ENCODE measurements at places on chromosomes 5 and 9.

- DNase-seq, result no peak
- H3K4me1 ChIP-seq, result no peaks in the 10 kb centered on the region
- no peaks in the 10 kb centered on the region for H3K36me3 ChIP-seq
- no peak overlapping the region for H3K27ac ChIP-seq
- no peak overlapping the region for H3K4me3 ChIP-seq
Observed at GRCh38 chr5:5342784-5343183, 79.7 kb upstream of the ICE1 start.

DNA sequence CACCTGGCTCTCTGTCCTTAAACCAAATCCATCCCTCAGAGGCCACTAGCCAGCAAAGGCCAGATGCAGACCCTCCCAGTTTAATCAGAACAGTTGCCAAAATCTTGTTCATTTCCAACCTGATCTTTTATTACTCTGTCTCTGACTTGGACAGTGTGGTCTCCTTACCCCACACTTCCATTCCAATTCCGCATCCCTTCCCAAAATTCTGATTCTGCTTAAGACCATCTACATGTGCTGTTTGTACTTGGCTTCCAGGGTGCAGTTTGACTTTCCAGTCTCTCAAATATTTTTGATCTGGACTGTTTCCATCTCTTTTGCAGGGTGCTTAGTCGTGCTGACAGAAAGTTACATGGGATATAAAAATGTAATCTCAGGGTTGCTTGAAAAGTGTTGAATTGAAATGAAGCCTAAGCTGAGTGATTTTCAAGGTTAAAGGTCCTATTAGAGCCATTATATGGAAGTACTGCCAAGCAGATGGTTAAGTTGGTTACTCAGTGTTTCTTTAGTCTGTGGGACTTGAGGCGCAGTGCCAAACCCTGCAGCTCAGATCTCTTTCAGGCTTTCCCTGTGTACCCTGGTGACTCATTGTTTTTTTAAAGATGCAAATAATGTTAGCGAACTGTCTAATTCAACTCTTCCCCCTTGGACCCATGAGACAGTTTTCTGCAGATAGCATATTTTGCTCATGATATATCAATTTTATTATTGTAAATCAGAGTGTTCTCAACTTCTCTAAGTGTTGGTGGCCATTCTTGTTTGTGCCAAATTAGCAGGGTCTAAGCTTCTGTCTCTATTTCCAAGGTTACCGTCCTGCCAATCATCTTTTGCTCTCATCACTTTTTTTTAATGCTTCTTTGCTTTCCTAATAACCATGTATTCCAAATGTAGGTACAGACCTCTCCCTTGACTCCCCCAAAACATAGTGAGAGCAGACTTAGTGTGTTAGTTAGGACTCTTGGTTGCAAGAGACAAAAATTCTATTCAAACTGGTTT is 18.2 kb upstream of the DCP2 start:
- no peak overlapping the region for H3K4me3 ChIP-seq
- DNase-seq, result no peak
- H3K27ac ChIP-seq, result peak overlapping the region; percentile 23
- H3K27me3 ChIP-seq, result no peaks in the 10 kb centered on the region
- no peaks in the 10 kb centered on the region for H3K36me3 ChIP-seq
- peaks cover 15% of the 10 kb centered on the region for H3K4me1 ChIP-seq

GRCh38 chr9:89473762-89474469 is 24.0 kb downstream of the SEMA4D start:
- H3K4me1 ChIP-seq, result peaks cover 13% of the 10 kb centered on the region
- H3K27ac ChIP-seq, result no peak overlapping the region
- no peak overlapping the region for H3K4me3 ChIP-seq

DNA sequence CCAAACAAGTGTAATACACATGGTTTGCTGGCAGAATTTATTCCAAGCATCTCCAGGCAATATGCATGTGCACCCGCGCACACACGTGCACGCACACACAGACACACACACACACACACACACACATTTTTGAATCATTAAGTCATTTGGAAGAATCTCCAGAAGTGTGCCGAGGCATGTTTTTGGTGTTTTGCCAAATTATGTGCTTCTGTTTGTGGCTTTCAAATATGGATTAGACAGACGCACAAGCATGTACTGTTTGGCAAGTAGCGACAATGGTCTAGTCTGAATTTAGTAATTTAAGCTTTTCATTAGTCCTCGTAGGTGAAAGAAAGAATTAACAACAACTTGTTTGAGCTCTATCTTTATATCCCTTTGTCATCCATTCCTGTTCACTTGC is 36.7 kb downstream of the NFIB start:
- H3K4me3 ChIP-seq, result no peak overlapping the region
- no peaks in the 10 kb centered on the region for H3K36me3 ChIP-seq
- no peak overlapping the region for H3K27ac ChIP-seq
- H3K4me1 ChIP-seq, result peaks cover 35% of the 10 kb centered on the region

- H3K27ac ChIP-seq, result no peak overlapping the region
- H3K4me1 ChIP-seq, result no peaks in the 10 kb centered on the region
- no peaks in the 10 kb centered on the region for H3K36me3 ChIP-seq
- DNase-seq, result no peak
- no peaks in the 10 kb centered on the region for H3K27me3 ChIP-seq
Observed at GRCh38 chr5:37811866-37812265, 28.0 kb downstream of the GDNF start.

DNA sequence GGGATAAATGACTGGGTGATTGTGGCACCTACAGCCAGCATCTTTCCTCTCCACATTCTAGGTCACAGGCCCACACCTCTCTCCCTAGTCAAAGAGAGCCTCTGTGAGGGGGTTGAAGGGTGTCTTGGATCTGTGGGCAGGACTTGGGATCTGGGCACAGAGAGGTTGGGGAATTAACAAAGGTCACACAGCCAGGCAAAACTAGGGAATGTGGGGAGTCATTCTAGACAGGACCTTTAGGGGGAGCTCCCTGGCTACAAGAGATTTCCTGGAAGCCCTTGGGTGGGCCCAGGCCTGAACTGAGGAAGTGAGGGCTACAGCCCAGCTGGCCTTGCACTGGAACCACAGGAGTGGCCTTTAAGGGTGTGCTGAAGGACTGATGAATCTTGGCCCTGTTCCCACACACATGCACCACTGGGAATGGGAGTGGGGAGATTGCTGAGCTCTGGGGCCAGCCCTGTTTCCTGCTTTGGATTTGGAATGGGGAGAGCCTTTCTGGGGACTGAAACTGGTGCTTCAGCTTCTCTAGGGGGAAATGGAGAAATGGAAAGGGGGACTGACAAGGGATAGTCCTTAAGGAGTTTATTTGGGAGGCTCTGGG is 12.4 kb upstream of the CXXC5 start:
- peaks cover 36% of the 10 kb centered on the region for H3K4me1 ChIP-seq
- no peak overlapping the region for H3K4me3 ChIP-seq
- H3K27me3 ChIP-seq, result no peaks in the 10 kb centered on the region
- DNase-seq, result peak; percentile 95
- H3K36me3 ChIP-seq, result no peaks in the 10 kb centered on the region
- peak overlapping the region; percentile 78 for H3K27ac ChIP-seq

GRCh38 chr9:102985162-102985895 is 9.8 kb upstream of the CYLC2 start:
- no peak overlapping the region for H3K27ac ChIP-seq
- H3K4me1 ChIP-seq, result no peaks in the 10 kb centered on the region
- H3K36me3 ChIP-seq, result no peaks in the 10 kb centered on the region
- H3K27me3 ChIP-seq, result no peaks in the 10 kb centered on the region
- no peak overlapping the region for H3K4me3 ChIP-seq
- DNase-seq, result no peak

DNA sequence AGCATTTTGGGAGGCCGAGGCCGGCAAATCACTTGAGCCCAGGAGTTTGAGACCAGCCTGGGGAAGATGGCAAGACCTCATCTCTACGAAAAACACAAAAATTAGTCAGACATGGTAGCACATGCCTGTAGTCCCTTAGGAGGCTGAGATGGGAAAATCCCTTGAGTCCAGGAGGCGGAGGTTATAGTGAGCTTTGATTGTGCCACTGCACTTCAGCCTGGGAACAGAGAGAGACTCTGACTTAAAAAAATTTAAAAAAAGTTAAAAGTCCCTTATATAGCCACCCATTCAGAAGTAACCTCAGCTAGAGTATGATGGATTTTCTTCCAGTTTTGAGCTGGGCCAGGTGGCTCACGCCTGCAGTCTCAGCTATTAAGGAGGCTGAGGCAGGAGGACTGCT is 72.4 kb downstream of the UGCG start:
- no peaks in the 10 kb centered on the region for H3K36me3 ChIP-seq
- no peak overlapping the region for H3K4me3 ChIP-seq
- H3K27me3 ChIP-seq, result no peaks in the 10 kb centered on the region
- no peak overlapping the region for H3K27ac ChIP-seq

DNA sequence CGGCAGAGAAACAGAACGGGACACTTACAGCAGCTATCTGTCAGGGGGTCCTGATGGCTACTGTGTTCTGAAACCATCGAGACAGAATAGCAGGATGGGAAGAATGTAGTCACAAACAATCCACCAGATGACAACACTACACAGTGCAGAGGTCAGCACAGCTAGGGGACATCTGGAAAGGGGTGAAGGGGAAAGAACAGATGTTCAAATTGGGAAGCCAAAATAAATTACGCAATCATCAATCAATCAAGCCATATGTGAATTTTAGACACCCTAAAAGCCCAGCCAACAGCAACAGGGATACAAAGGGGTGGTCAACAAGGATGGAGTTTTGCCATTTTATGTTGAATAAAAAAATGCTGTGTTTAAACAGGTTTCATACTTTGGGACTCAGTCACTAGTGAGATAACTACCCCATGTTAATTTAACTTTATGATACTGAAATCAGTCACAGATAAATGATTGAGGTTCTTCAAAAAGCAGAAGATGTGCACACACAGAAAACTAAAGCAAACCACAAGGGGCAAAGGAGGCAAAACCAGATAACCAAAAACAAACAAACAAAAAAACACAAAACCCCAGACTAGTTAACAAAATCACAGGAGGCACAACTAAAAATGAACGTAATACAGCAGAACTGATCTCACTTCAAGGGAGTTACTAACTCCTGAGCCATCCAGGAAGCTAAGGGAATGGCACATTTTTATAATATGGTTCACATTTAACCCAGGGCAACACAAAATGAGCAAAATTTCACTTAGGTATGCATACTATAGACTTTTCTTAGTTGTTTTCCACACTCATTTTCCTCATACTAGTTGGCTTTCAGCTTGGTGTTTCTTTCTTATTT is 65.9 kb downstream of the HABP4 start:
- no peak overlapping the region for H3K4me3 ChIP-seq
- no peaks in the 10 kb centered on the region for H3K36me3 ChIP-seq
- DNase-seq, result no peak
- H3K27me3 ChIP-seq, result no peaks in the 10 kb centered on the region
- peaks cover 9% of the 10 kb centered on the region for H3K4me1 ChIP-seq

GRCh38 chr5:106167766-106168165 is 1503.0 kb downstream of the EFNA5 start:
- H3K4me1 ChIP-seq, result no peaks in the 10 kb centered on the region
- no peaks in the 10 kb centered on the region for H3K36me3 ChIP-seq
- no peak overlapping the region for H3K4me3 ChIP-seq
- H3K27me3 ChIP-seq, result no peaks in the 10 kb centered on the region
- H3K27ac ChIP-seq, result no peak overlapping the region

DNA sequence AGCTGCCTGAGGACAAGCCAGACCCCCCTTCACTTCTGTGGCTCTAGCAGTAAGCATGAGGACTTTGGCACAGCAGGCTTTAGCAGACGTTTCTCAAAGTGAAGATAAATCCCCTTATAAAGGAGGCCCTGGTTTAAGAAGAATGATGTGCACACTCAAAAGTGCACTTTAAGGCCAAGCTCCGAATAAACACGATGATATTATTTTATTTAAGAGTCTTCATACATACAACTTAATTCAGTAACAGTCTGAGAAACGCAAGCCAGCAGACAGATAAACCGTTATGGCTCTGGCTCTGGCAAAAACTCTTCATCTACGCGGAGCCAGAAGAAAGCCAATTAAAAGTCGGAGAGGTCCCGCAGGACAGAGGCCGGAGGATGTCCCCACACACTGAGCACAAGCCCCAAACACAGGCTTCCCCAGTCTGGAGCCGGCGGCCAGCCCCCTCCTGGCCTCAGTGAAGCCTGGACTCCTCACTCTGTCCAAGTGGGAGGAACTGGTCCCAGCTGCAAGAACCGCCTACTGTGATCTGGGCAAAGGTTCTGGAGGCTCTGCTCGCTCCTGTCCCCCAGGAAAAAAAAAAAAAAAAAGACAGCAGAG is 44.6 kb downstream of the ADAMTS2 start:
- H3K36me3 ChIP-seq, result no peaks in the 10 kb centered on the region
- H3K27ac ChIP-seq, result no peak overlapping the region
- no peaks in the 10 kb centered on the region for H3K27me3 ChIP-seq
- peaks cover 3% of the 10 kb centered on the region for H3K4me1 ChIP-seq

DNA sequence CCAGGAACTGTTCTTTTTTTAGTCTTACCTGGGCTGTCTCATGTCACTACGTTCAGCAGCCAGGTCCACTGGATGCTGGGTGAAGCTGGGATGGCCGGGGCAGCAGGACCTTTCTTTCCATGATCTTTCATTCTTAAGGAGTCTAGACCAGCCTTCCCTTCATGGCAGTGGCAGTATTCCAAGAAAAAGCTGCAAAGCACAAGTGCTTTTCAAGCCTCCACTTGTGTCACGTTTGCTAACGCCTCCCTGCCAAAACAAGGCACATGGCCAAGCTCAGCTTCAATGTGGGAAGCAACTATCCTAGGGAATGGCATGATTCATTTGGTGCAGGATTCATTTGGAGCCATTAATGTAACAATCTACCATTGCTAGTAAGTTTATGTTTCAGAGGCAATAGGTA is 94.8 kb downstream of the RCL1 start:
- H3K4me1 ChIP-seq, result peaks cover 7% of the 10 kb centered on the region
- H3K4me3 ChIP-seq, result no peak overlapping the region
- no peaks in the 10 kb centered on the region for H3K36me3 ChIP-seq
- no peaks in the 10 kb centered on the region for H3K27me3 ChIP-seq
- peak; percentile 72 for DNase-seq
- no peak overlapping the region for H3K27ac ChIP-seq

DNA sequence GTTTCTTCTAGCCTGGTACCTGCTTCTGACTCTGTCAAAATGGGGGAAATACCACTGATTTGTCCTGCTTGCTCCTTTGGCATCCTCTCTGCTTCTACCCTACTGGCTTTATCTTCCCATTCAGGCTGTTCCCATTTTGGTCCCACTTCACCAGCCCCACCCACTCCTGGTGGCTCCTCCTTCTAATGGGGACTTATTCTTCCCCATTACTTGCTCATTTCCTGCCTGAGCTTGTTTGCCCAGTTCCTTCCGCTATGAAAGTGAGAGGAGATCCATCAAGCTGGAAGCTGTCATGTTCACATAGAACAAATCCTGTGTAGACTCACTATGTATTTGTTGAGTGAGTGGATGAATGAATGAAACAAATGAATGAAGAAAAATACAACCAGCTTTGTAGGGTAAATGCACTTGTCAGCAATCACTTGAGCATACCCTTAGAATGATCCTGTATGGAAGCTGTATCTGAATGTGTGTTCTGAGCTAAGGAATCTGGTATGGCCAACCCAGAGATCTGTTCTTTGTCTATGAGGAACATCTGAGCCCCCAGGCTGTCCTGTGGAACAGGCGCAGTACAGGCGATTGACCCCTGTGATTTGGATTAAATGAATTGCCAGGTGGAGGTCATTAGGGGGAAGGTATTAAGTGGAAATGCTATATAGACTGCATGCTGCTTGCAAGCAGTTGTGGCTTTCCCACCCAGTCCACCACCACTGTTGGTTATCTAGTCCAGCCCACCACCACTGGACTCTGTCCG is 89.5 kb downstream of the APBA1 start:
- H3K27me3 ChIP-seq, result no peaks in the 10 kb centered on the region
- no peaks in the 10 kb centered on the region for H3K4me1 ChIP-seq
- H3K4me3 ChIP-seq, result no peak overlapping the region
- no peaks in the 10 kb centered on the region for H3K36me3 ChIP-seq
- peak; percentile 23 for DNase-seq

GRCh38 chr9:1539216-1539615 is 475.9 kb upstream of the SMARCA2 start:
- no peaks in the 10 kb centered on the region for H3K4me1 ChIP-seq
- H3K27me3 ChIP-seq, result no peaks in the 10 kb centered on the region
